NCI-H2171 (cell line): ENCODE measurements at places on chromosomes 16 and 17.

- DNase-seq, result no peak
These were observed 50.8 kb upstream of the PVALEF start for GRCh38 chr17:81114351-81115093.

DNA sequence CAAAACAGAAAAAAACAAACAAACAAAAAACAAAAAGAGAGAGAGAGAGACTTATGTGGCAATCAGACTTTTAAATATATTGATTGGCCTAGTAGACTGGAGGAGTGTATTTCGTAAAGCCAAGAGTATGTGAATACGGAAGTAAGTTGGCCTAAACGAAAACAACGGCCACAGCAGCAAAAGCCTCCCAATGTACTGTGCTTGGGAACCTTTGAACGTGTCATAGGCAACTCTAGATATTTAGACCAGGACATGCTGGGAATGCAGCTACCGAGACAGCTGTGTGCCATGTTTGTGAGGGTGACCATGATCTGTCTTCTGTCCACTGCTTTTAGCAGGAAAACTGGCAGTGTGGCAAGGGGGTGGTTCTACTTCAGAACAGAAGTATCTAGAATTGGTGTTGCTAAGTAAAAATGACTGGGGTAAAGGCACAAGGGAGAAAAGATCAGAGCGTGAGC, 7.4 kb downstream of the MAF start:
- DNase-seq, result no peak

DNA sequence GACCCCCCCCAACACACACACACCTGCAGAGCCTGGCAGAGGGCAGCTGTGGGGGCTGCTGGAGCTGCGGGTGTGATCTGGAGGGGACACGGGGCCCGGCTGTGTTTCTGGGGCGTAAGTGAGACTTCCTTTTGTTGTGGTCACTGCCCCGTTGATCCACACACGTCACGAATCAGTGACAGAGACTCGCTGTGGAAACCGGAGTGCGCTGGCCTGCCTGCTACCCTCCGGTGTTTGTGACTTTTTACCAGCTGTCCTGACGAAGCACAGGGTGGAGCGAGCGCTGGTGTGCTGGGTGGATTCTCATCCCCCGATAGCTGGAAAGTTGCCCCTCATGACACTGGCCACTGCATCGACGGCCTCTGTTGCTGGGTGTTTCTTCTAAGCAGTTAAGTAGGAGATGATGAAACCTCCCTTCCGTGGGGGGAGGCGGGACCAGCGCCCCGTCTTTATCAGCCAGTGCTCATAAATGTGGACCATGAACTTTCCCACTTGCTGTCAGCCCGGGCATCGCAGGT, 2.3 kb downstream of the METRNL start:
- no peak for DNase-seq

GRCh38 chr16:83818276-83818675, 10.5 kb downstream of the HSBP1 start:
- DNase-seq, result no peak

- no peak for DNase-seq
These were observed 6.0 kb downstream of the ERBB2 start for GRCh38 chr17:39705786-39706348.

- peak; percentile 26 for DNase-seq
These were observed 116.1 kb downstream of the C16orf95 start for GRCh38 chr16:87201052-87201451.

- DNase-seq, result no peak
These were observed 25.8 kb downstream of the HLF start for GRCh38 chr17:55290492-55291113.

DNA sequence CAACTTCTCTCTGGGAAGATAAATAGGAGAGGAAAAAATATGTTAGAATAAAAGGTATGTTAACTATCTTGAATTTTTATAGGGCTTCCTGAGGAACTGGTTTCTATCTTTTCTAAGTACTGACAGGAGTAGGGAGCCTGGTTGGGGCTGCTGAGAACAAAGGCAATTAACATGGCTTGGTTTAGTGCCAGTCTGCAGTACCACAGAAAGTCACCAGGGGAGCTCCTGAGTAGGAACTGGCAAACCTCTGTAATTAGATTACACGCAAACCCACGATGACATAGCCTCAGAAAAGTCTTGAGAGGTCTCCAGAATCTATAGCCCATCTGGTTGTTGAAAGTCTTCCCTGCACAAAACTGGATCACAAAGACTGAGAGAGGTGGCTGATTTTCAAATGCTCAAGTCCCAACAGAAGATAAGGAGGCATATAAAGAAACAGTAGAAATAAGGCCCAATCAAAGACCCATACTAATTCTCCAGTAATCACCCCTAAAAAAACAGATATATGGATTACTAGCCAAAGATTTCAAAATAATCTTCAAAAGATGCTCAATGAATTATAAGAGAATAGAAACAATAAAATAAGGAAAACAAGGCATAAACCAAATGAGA, 11.7 kb upstream of the CNTNAP4 start:
- DNase-seq, result peak; percentile 34

DNA sequence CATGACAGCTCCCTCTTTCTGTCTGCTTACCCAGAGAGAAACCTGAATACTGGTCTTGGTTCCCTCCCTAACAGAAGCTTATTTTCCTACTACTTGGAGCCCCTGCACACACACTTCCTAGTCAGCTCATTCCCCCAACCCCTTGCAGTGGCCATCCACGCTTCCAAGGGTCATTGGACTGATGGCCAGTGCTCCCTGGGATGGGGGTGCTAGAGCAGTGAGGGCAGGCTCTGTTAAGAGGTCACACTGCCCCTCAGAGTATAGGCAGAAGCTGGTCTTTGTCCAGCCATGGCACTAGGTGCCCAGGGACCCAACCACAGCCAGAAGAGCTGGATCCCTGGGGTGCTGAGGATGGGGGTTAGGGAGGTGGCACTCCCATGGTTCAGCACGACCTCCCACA, 12.5 kb downstream of the DRC3 start:
- no peak for DNase-seq

DNA sequence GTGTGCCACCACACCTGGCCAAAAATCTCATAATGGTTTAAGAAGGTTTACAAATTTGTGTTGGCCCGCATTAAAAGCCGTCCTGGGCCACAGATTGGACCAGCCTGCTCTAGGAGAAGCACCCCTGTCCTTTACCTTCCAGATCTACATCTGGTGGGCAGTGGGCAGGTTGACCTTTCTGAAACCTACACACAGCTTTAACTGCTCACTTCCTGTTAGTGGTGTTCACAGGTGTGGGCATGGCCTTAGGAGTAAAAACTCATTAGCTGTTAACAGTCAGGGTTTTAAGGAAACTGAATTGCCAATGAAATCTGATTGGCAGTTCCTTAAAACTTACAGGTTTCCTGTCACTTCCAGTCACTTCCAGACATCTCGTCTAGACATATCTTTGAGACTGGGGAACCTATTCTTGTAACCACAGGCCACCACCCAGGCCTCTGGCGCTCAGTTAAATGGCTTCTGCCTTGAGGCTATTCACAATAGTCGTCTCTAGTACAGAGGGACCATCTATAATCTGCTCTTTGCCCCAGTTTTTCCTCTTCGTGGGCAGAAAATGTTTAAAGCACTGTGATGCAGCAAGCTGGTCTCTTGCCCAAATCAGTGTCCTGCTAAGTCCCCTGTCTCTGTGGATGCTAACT, 29.3 kb downstream of the GNGT2 start:
- DNase-seq, result no peak

DNA sequence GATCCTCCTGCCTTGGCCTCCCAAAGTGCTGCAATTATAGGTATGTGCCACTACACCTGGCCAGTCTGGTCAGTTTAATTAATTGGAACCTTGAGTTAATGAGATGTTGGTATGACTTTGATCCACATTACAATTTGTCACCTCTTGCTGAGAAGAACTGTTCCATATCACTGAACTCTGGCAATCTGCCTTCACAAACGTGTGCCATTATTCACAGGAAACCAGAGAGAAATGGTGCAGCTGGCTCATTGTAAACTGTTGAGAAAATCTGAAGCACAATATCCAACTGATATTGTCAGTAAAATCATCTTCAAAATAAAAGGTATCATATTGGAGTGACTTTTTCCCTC, 39.3 kb upstream of the YPEL2 start:
- no peak for DNase-seq

GRCh38 chr16:24999088-24999670, 16.0 kb downstream of the ARHGAP17 start:
- DNase-seq, result no peak

GRCh38 chr17:45332989-45333701, 16.3 kb upstream of the MAP3K14 start:
- DNase-seq, result no peak

DNA sequence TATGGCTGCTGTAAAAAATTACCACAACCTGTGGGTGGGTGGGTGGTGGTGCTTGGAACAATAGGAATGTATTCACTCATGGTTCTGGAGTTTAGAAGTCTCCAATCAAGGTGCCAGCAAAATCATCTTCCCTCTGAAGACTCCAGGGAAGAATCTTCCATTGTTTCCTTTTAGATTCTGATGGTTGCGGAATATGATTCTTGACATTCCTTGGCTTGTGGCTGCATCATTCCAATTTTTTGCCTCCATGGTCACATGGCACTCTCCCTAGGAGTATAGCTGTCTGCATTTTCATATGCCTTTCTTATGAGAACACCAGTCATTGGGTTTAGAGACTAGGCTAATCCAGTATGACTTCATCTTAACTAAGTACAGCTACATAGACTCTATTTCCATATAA, 401.0 kb downstream of the HS3ST3B1 start:
- DNase-seq, result no peak

- DNase-seq, result no peak
These were observed 365.6 kb downstream of the SLC39A11 start for GRCh38 chr17:72726936-72727335.

- DNase-seq, result no peak
These were observed 25.5 kb downstream of the MYOCD start for GRCh38 chr17:12691173-12691572.

DNA sequence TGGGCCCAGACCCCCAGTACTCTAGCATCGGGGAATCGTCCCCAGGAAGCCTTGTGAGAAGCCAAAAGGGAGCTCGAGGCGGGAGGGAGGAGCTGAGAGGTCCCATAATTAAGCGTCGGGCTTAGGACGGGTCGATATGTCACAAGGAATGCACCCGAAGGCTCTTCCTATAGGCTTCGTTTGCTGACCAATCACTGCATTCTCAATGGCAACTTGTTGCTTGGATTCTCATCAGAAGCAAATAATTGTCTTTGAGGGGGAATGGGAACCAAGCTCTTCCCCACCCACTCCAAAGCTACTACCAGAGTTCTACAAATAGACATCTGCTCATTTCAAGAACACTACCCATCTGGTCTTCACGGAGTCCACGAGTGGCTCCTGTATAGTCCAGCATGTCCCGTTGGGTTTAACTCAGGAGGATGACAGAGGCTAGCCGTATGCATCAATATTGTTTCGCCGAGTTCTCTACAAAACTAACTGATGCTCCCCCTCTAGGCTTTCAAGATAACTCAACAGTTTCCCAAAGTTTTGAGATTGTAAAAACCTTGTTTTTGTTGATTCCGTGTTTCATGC, 628 bp upstream of the BLMH start:
- peak; percentile 39 for DNase-seq

GRCh38 chr17:67413388-67413787, 36.3 kb downstream of the PITPNC1 start:
- no peak for DNase-seq

DNA sequence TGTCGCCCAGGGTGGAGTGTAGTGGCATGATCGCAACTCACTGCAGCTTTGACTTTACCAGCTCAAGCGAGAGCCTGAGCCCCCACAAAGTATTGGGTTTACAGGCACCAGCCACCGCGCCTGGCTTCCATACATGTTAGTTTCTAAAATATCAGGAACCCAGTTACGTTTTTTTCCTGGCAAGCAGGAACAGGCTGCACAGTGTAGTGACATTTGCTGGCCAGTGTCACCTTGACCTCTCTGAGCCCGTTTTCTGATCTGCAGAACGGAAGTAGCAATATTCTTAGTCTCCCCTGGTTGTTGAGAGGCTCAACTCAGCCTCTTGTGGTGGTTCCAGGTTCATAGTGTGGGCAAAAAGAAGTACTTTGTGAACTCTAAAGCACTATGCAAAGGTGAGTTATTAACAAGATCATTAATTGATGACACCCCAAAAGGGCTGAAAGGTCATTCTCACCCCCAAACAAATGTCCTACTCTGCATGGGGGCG, 15.6 kb downstream of the IGF2BP1 start:
- DNase-seq, result no peak

DNA sequence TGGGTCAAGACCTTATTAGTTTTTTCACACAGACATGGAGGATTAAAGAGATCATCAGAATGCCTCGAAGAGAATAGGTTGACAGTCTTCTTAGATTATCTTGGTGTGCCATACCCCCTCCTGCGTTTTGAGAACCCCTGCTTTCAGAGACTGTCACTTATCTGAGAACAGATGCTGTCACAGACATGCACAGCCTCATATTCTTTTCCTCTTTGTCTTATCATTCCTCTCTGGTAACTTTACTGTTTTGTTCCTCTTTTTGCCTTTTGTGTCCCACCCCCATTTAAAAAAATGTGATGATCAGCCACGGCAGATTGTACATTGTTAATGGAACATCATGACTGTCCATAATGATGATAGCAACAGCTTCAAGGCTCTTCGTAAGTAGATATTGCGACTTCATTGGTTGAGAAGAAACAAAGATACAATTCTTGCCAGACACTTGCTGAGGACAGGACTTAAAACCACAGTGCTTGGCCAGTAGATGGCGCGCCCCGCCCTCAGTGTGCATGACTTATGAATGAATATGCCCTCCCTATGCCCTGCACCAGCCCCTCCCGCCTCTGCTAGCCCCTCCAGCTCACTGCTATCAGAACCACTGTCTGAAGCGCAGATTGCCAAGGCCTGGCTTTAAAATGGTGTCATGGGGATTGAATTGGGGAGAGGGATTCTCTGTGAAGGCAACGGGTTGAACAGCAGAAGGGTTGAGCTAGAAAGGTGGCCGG, 2.6 kb upstream of the PITPNC1 start:
- DNase-seq, result peak; percentile 54

DNA sequence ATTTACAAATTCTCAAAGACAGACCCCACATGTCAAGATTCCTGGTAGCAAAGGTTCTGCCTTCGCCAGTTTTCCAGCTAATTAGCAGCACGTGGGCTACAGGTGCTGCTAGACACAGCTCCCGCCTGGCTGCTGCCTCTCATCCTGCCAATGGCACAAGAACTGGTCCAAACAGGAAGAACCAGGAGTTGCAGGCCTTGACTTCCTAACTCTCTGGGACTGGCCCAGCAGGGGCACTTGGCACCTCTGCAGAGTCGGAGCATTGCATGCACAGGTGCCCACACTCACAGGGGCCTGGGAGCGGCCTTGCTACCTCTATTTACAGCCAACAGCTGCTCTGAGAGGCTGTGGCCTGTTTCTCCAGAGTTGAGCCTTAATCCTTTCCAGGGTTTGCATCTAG, 39.6 kb downstream of the TK2 start:
- DNase-seq, result no peak

- no peak for DNase-seq
These were observed 12.5 kb downstream of the TRPV3 start for GRCh38 chr17:3545151-3545550.

GRCh38 chr17:7592422-7593021, 2.6 kb upstream of the SOX15 start:
- DNase-seq, result no peak

DNA sequence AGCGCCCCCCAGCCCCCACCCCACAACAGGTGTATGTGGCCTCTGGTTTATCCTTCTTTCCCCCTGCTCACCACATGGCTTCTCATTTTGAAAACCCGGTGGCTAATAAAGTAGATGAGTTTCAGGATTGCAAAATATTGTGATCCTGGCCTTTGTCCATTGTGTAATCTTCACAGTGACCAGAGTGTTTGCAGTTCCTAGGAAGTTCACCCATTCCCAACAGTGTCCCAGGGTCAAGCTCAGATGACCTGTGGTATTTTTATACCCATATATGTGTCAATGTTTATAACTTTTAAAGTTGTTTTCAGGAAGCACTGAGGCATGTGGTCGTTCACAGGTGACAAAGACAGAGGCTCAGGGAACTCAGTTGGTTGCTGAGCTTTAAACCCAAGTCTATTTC, 721.9 kb downstream of the WWOX start:
- DNase-seq, result no peak
